ENCODE measurements at places on chromosomes 11 and 22.

GRCh38 chr11:35787626-35788025 lies 125.1 kb downstream of the TRIM44 start:
- no peak for DNase-seq

- DNase-seq = no peak
Measured at GRCh38 chr22:19509191-19509590, 15.0 kb downstream of the CLDN5 start.

DNA sequence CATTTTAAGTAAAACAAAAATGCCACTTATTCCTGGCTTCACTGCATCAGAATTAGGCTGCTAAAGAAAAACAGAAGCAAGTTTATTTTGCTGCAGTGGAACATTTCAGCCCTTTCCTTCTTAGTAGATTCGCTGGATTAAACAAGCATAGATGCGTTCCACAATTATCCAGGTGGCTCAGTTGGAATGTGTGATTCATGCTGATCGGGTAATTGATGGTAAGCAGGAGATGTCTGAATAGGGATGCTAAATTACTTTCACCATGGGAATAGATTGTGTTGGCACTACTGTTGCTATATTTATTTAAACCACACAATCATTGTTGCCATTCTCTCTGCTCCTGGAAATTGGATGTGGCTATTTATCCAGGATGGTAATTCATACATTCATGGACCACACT lies 440.1 kb upstream of the DDI1 start:
- no peak for DNase-seq

- no peak for DNase-seq
Measured at GRCh38 chr22:17942721-17943120, 81.6 kb downstream of the MICAL3 start.

DNA sequence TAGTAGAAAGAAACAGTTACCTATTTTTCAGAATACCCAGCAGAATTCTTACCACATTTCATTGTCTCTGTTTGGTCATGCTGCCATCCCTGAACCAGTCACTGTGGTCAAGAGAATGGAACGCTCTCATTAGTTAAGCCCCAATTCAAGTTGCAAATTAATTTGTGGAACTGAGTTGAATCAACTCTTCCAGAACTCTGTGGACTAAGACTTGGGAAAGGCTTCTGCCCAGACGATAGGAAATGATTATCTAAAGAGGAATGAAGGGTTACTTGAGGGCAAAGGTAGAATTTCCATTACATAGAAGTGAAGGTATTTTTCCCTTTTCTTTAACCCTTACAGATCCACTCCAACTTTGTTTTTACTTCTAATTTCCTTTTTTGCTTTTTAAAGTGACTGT lies 286.4 kb downstream of the DYNC2H1 start:
- DNase-seq = no peak

GRCh38 chr11:70877151-70877550 lies 375.2 kb downstream of the SHANK2 start:
- no peak for DNase-seq

DNA sequence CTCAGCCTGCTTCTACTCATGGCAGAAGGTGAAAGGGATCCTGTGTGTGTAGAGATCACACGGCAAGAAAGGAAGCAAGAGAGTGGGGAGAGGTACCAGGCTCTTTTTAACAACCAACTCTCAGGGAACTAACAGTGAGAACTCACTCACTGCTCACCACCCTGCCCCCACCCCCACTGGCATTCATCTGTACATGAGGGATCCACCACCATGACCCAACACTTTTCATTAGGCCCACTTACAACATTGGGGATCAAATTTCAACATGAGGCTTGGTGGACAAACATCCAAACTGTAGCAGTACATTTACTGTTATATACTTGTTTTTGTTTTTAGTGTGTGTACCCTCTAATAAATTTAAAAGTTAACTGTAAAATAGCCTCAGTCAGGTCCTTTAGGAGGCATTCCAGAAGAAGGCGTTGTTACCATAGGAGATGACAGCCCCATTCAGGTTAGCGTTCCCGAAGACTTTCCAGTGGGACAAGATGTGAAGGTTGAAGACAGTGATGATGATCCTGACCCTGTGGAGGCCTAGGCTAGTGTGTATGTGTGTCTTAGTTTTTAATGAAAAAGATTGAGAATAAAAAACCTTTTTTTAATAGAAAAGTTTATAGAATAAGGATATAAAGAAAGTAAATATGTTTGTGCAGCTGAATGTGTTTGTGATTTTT lies 11.3 kb downstream of the CUL5 start:
- no peak for DNase-seq

GRCh38 chr11:106642331-106642730 lies 375.9 kb downstream of the GUCY1A2 start:
- DNase-seq = no peak

All from HCT116 (cell line).